T-helper 2 cell treated with Interferon-gamma antibody and Interleukin-4, amounts not matched to agents 100 ng/mL and 5 ng/mL, for 36 hours (primary cell): ENCODE measurements at places on chromosomes 7 and 10. TPM values are rescaled to one million over a fixed set of nuclear protein-coding genes. Genes with fewer than 3 reads are reported as not detected.

The PTPRN2 gene
- 5.1 and 5.4 TPM in 2 replicates for total RNA-seq

The COBL gene
- total RNA-seq = not detected in 2 replicates

The POLR2J2 gene
- 19.0 and 20.8 TPM in 2 replicates for total RNA-seq

The CXCL12 gene
- not detected in 2 replicates for total RNA-seq

The MACC1 gene
- total RNA-seq = 0.02 TPM in 2 replicates

The MMP21 gene
- 0.09 and 0.16 TPM in 2 replicates for total RNA-seq

The BEND7 gene
- total RNA-seq = not detected in 2 replicates

The SLC12A9 gene
- 41.3 and 45.6 TPM in 2 replicates for total RNA-seq

The TAC1 gene
- not detected in 2 replicates for total RNA-seq

The CEP55 gene
- 72.5 and 73.1 TPM in 2 replicates for total RNA-seq

The CALCR gene
- not detected in 2 replicates for total RNA-seq

The VWDE gene
- total RNA-seq = 4.1 and 4.2 TPM in 2 replicates

The CYP2C9 gene
- total RNA-seq = not detected in 2 replicates

The LBX1 gene
- total RNA-seq = not detected in 2 replicates

The CHRM2 gene
- not detected in 2 replicates for total RNA-seq

The SEMA3A gene
- 0.59 and 0.66 TPM in 2 replicates for total RNA-seq

The SPAM1 gene
- not detected in 2 replicates for total RNA-seq

The ZNF804B gene
- total RNA-seq = not detected in 2 replicates

The WEE2 gene
- total RNA-seq = 0.05 and 0.14 TPM in 2 replicates

The FAM25G gene
- not detected in 2 replicates for total RNA-seq

The ACSL5 gene
- 61.0 and 62.7 TPM in 2 replicates for total RNA-seq

The TRIM4 gene
- total RNA-seq = 27.3 and 28.3 TPM in 2 replicates

The ACTL6B gene
- not detected in 2 replicates for total RNA-seq

The HOXA6 gene
- not detected in 2 replicates for total RNA-seq

The BHLHA15 gene
- 0.34 TPM in 1 of 2 replicates, not detected in the other for total RNA-seq

The PURB gene
- total RNA-seq = 25.9 and 26.6 TPM in 2 replicates

The NEUROD6 gene
- not detected in 2 replicates for total RNA-seq

The FGFBP3 gene
- 1.1 and 1.3 TPM in 2 replicates for total RNA-seq

The GLI3 gene
- total RNA-seq = not detected in 2 replicates

The EPO gene
- not detected in 2 replicates for total RNA-seq
